ENCODE measurements at places on chromosomes 5 and 9.

- no peak for DNase-seq
These were observed 15.7 kb upstream of the TSSK1B start for GRCh38 chr5:113450462-113450861.

DNA sequence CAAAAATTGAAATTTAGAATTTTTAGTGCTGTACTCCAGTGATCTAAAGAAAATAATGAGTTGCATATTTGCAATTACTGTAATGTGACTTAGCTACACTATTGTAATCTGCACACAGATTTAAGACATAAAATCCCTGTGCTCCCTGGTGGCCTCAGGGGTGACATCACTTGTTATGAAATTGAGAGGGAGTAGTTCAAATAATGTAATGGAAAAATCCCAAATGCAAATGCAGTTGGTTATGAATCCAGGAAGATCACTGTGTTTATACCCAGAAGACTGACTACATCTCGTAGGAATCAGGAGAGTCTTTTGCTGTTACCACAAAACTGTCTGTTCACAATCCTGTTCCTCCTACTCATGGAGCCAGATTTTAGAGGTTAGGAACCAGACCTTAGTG lies 178.7 kb upstream of the FBXL17 start:
- peak; percentile 13 for DNase-seq

DNA sequence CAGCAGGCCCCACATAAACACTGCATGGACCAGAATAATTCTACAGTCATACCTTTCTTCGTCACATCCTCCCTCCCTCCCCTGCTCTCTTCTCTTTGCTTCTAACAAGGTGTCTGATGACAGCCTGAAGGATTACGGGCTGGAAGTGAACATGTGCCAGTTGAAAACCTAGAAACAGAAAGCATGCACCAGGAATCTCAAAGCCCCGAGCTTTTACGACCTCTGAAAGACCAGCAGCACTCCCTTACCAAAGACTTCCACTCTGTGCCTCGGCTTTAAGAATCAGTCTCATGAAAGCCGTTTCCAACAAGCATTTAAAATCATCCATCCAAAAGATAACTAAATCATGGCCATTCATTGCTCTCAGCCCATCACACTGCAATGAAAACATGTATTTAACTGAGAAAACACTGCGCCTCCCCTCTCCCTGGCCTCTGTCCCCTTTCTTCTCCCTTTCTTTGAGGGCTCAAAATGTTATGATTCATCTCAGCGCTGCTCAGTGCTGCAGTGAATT lies 21.3 kb downstream of the MSX2 start:
- DNase-seq, result no peak

GRCh38 chr5:181241393-181241975 lies 2.2 kb downstream of the RACK1 start:
- DNase-seq, result peak; percentile 87

- no peak for DNase-seq
These were observed 52.6 kb downstream of the ALDH7A1 start for GRCh38 chr5:126542441-126542840.

All from EL (cell line).